ENCODE measurements at places on chromosomes 5 and 9.

DNA sequence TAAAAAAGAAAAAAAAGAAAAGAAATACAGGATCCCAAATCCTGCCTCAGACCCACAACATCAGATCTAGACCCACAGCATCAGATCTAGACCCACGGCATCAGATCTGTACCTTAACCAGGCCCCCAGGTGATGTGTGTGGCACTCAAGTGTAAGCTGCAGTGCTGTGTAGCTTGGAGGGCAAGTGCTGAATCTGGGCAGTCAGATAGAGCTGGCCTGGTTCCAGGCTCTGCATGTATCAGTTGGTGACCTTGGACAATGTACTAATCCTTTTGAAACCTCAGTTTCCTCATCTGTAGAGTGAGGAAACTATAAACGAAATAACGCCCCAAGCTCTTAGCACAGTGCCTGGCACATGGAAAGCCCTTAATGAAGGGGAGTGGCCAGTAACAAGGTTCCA, 16.7 kb downstream of the COL15A1 start:
- no peak for DNase-seq

DNA sequence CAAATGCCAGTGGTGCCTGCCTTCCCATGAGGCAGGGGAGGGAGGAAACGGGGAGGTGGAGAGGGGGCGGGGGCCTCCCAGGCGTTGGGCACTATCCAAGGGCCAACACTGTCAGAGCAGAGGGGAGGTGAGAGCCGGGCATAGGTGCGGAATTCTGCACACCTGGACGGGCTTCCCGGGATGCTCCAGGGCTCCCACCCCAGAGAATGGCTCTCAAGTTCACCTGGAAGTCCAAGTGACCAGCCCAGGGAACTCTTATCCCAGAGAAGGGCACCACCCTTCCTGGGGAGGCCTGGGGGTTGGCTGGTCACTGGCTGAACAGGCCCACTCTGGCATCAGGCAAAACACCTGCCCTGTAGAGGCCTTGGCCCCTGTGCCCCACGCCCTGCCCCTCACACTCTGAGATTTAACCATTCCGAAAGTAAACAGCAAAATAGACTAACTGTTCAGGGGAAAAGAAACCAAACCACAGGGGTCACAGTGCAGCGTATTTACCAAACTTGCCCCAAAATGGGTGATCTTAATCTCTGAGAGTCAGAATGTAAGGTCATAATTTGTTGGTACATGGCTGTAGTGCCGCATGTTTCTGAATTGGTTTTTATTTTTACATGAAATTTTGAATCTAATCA, 2.7 kb downstream of the CSF2 start:
- DNase-seq, result no peak

- DNase-seq, result no peak
Observed at GRCh38 chr9:36174731-36175130, 5.5 kb downstream of the CCIN start.

GRCh38 chr5:137587919-137588318, 88.8 kb upstream of the SPOCK1 start:
- DNase-seq, result no peak

- DNase-seq, result no peak
Observed at GRCh38 chr5:138276402-138277054, 2.1 kb upstream of the GFRA3 start.

- DNase-seq, result no peak
Observed at GRCh38 chr5:104111632-104112031, 549.0 kb upstream of the NUDT12 start.
